Activated CD4-positive, alpha-beta memory T cell treated with anti-CD3 and anti-CD28 coated beads, Interleukin-2, amount 10 ng/mL, durations not matched to agents 7 days and 5 days (primary cell): ENCODE measurements at places on chromosomes 7 and 10. TPM values are rescaled to one million over a fixed set of nuclear protein-coding genes. Genes with fewer than 3 reads are reported as not detected.

DNA sequence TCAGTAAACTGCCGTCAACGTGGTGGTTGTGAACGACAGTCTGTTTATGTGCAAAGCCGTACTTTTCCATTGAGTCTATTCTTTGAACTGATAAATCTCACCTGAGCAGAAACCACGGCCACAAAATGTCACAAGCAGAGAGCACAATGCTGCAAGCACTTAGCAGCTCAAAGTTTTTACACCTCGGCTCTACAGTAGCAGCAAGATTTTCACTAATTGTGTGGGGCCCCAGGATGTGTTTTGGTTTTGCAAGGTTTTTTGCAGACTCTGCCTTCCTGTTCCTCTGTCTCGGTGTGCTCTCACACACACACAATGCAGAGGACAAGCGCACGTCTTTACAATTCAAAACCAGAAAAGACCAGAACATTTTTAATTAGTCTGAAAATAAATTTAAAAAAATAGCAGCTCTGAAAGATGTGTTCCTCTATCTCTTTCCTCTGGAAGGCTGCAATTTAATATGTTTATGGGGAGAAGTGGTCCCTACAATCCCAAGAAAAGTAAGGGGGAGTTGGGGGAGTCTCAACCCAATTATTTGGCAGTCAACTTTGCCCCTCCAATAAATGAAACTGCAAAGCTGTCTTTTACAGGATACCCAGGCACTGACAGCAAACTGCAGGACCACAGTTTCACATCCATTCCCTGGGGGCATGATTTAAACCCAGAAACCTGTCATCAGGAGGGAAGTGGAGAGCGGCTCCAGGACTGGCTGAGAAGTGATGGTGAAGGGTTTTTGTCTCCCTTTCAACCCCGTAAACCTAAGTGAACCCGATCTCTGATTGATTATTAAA lies 73.8 kb upstream of the SFMBT2 start:
- peak; percentile 80 for DNase-seq

- DNase-seq: no peak
These were observed 15.1 kb upstream of the VPS37D start for GRCh38 chr7:73652541-73652949.

GRCh38 chr10:124575107-124576035 lies 113.7 kb downstream of the LHPP start:
- DNase-seq: no peak

The MEIG1 gene
- 0.75 TPM for total RNA-seq
